ENCODE measurements at places on chromosomes 11 and 22. TPM values are rescaled to one million over a fixed set of nuclear protein-coding genes. Genes with fewer than 3 reads are reported as not detected.

The CD59 gene
- 162 TPM for total RNA-seq

The OR5L1 gene
- total RNA-seq: not detected

The SHANK3 gene
- total RNA-seq: 14.3 TPM

DNA sequence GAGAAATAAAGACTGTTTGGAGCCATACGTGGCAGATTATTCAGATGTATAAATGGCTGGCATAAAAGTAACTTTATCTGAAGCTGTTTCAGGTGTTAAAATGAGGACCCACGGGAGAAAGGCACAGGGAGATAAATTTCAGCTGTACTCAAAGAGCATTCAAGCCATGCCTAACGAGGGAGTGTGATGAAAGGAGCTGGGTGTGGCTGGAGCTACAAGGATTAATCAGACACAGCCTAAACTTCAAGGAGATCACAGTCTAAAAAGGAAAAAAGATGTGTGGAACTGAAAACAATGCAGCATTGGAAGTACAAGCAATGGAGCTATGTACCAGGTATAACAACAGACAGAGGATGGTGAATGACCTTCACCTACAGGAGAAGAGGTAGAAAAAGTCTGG lies 120.8 kb upstream of the APOA1 start:
- DNase-seq: no peak
- H3K4me1 ChIP-seq: peaks cover 23% of the 10 kb centered on the region
- no peaks in the 10 kb centered on the region for H3K36me3 ChIP-seq
- H3K27ac ChIP-seq: no peak overlapping the region

DNA sequence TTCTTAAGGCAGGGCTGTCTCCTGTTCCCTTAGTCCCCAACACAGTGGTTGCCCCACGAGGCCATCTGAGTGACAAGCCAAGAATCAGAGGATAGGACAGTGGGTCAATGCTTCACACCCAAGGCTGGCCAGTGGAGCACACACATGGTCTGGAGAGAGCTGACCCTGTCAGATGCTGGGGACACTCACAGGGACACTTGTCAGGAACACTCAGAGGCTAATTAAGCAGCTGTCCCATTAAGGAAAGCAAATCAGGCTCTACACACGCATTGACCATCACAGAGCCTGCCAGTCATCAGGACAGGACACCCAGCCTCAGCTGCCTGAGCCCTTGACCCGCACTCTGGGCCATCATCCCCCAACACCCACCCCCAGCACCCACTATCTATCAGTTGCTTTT lies 18.2 kb downstream of the GDPD5 start:
- no peak for DNase-seq
- H3K36me3 ChIP-seq: no peaks in the 10 kb centered on the region
- H3K4me1 ChIP-seq: no peaks in the 10 kb centered on the region

- H3K4me3 ChIP-seq: no peak overlapping the region
- H3K27ac ChIP-seq: no peak overlapping the region
- H3K36me3 ChIP-seq: no peaks in the 10 kb centered on the region
- H3K27me3 ChIP-seq: no peaks in the 10 kb centered on the region
These were observed 145.7 kb downstream of the ARHGAP42 start for GRCh38 chr11:100832829-100833228.

DNA sequence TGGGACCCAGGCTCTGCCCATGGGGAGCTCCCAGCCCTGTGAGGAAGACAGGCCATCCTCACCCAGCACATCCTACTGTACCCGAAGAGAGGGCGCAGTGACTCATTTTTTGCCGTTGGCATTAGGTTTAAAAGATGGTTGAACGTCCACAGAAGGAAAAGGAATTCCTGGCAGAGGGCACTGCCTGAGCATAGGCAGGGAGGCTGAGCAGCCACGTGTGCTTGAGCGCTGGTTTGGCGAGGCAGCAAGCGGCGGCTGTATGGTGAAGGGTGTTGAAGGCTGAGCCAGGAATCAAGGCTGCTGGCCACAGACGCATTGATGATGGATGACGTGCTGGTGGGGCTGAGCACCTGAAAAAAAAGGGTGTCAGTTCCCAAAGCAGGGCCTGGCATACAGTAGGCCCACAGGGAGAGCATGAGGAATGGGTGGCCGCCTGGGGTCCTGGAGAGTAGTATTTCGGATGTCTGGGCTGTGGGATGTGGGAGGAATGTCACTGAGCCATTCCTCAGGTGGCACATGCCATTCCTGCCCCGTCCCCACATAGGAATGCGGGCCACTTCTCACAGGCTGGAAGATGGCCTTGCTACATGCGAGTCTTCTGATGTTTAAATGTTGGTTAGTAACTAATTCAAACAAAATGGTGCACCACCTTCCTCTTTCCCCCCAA lies 112.5 kb downstream of the KIAA1671 start:
- no peak overlapping the region for H3K27ac ChIP-seq
- H3K36me3 ChIP-seq: peaks cover 4% of the 10 kb centered on the region
- H3K4me1 ChIP-seq: peaks cover 8% of the 10 kb centered on the region

DNA sequence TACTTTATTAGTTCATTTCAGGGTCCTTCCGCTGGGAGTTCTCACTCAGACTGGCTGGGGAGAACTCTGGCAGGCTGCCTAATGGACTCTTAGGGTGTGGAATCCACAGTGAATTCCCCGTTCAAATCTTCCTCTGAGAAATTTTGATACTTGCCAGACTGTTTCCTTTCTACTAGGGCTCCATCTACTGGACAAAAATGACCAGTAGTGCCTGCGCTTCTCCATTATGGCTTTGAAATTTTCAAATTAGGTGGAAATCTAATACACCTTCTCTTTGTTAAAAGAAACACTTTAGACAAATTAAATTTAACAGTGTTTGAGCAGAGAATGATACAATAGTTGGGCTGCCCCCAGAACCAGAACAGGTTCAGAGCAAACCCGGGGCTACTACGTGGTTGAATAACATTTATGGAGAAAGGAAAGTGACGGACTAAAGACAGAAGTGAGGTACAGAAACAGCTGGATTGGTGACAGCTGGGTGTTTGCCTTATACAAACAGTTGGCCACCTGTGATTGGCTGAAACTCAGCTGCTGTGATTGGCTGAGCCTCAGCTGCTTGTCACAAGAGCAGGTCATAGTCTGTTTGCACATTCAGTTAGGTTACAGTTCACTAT lies 52.9 kb upstream of the FDX1 start:
- peak; percentile 58 for DNase-seq
- H3K36me3 ChIP-seq: no peaks in the 10 kb centered on the region
- H3K4me3 ChIP-seq: no peak overlapping the region

GRCh38 chr11:68413591-68413999 lies 47.0 kb upstream of the PPP6R3 start:
- DNase-seq: no peak
- H3K27me3 ChIP-seq: no peaks in the 10 kb centered on the region
- H3K4me3 ChIP-seq: no peak overlapping the region

DNA sequence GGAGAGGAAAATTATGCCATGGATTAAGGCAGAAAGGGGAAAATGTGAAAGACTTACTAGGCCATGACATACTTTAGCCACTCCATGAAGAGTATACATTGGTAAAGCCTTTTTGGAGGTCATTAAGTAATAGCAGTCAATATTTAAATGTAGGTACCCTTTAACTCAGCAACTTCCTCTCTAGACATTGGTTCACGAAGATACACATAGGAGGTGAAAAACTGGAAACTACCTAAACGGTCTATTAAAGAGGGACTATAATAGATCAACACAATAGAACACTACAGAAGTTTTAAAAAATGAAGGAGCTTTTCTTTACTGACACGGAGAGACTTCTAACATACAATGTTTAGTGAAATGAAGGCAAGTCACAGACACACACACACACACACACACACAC lies 68.2 kb upstream of the BMAL1 start:
- no peaks in the 10 kb centered on the region for H3K36me3 ChIP-seq
- H3K4me3 ChIP-seq: no peak overlapping the region
- H3K27ac ChIP-seq: no peak overlapping the region
- H3K27me3 ChIP-seq: peaks cover 2% of the 10 kb centered on the region

GRCh38 chr11:76156971-76157427 lies 49.3 kb downstream of the WNT11 start:
- H3K27ac ChIP-seq: no peak overlapping the region
- DNase-seq: no peak

DNA sequence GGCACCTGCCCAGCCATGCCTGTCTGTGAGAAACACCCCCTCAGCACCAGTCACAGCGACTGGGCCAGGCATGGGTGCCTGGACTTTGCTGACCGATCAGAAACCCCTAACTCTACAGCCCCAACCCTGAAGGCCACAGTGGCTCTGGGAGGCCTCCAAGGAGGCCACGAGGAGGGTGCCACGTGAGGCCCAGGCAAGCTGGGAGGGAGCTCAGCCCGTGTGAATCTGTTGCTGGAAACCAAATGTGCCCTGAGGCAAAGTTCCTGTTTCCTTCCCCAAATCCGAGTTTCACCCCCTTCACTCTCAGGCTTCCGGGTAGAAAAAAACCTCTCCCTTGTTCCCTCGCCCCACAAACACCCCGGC lies 1.3 kb downstream of the UNC93B1 start:
- peaks cover 9% of the 10 kb centered on the region for H3K27me3 ChIP-seq
- H3K4me3 ChIP-seq: peak overlapping the region; percentile 70
- peaks cover 15% of the 10 kb centered on the region for H3K4me1 ChIP-seq
- DNase-seq: no peak
- no peaks in the 10 kb centered on the region for H3K36me3 ChIP-seq

Measured in mesothelial cell of epicardium (in vitro differentiated cells).